ENCODE measurements at places on chromosomes 5 and 9.

- DNase-seq = no peak
Measured at GRCh38 chr5:36492984-36493654, 113.3 kb upstream of the SLC1A3 start.

GRCh38 chr5:95620030-95620869 lies at the start of gene GPR150:
GPR150 (plus strand) TSS chr5:95620087; CDS start chr5:95620276, 189 bp downstream.
- peak; percentile 51 for DNase-seq

GRCh38 chr5:21646469-21646868 lies 1206.7 kb downstream of the CDH12 start:
- DNase-seq = no peak

- no peak for DNase-seq
Measured at GRCh38 chr9:77015327-77016048, 4.0 kb upstream of the FOXB2 start.

DNA sequence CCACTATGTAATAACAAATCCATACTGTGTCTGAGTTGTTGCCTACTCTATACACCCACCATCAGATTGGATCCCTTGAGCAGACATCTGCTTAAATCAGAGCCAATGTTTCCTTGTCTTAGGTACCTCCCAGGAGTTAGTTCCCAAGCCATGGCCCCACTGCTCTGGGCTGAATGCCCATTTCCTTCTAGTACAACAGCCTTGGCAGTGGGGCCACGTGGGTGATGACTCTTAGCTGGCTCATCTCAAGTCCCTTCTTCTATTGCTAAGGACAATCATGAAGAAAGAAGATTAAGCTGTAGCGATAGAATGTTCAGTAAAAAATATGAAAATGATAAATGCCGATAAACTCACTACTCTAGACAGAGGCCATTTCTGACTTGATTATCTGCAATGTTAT lies 16.6 kb downstream of the PTGR1 start:
- no peak for DNase-seq

- DNase-seq = no peak
Measured at GRCh38 chr5:137195483-137195882, 303.6 kb downstream of the SPOCK1 start.

- no peak for DNase-seq
Measured at GRCh38 chr5:153712946-153713345, 222.5 kb downstream of the GRIA1 start.

GRCh38 chr9:107214915-107215314 lies 68.2 kb upstream of the RAD23B start:
- no peak for DNase-seq

GRCh38 chr5:115419846-115420585 lies 123.6 kb upstream of the CCDC112 start:
- no peak for DNase-seq

DNA sequence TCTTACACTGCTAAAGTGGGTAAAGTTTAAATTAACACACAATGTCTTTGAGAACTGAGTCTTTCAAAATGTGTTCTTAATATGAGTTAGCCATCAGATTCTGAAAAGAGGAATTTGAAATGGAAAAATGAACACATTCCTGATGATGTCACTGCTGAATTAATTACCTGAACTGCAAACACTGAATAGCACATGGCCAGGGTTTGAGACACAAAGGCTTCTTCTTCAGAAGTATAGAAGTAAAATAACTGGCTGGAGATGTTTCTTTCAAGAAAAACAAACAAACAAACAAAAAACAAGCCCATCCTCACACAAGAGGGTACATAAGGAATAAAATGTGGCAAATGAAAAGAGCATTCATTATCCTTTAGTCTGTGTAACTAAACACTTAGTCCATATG lies 7.1 kb downstream of the GLIS3 start:
- no peak for DNase-seq

- no peak for DNase-seq
Measured at GRCh38 chr5:17720071-17720470, 85.8 kb downstream of the TAF11L14 start.

DNA sequence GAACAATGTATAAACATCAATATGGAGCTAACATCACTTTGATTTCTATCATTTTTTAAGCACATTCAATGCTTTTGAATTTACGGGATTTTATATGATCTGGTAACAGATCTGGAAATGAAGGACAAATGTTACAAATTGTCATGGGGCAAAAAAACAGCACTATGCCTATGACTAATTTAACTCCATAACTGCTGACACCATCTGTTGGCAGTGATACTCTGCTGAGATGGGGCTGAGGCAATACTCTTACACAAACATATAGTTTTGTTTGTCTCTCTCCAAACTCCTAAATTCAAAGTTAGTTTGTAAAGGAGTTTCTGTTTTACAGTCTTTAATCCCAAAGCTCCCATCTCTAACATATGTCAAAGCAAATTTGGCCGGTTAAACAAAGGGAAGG lies 132.5 kb upstream of the FER start:
- no peak for DNase-seq

DNA sequence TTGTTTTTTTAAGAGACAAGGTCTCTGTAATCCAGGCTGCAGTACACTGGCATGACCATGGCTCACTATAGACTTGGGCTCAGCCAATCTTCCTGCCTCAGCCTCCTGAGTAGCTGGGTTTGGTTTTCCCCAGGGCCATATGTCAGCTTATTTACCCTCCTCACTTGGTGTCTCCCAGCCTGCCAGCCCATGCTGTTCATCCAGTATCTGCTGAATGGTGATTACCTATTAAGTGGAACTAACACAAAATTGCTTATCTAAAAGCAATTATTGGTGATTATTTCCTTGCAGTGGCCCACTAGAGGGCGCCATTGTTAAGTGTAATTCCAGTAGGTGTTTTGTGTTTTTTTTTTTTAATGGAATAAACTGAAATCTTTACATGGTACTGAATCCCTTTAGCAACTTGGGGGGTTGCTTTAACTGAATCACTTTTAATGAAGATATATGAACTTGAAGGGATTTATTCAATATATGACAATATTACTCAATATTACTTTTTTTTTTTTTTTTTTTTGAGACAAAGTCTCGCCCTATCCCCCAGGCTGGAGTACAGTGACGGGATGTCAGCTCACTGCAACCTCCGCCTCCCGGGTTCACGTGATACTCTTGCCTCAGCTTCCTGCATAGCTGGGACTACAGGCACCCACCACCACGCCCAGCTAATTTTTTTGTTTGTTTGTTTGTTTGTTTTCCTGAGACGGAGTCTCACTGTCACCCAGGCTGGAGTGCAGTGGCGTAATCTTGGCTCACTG lies 13.8 kb downstream of the EXOSC2 start:
- DNase-seq = no peak

DNA sequence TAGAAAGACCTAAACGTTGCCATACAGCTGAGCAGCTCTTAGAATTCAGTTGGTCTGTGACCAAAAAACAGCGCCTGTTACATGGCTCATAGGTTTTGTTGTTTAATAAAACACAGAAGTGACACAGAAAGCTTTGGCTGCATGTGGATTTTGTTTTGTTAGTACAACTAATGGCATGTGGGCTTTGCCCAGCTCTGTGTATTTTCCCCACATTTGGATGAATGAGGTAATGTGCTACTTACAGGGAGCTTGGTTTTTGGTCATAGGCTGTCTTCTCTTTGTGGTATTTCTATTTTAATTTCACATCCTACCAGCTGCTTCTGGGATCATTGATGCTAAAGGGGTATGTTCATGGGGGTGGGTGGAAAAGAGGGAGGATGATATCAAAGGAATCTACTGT lies 37.0 kb upstream of the POU4F3 start:
- no peak for DNase-seq

DNA sequence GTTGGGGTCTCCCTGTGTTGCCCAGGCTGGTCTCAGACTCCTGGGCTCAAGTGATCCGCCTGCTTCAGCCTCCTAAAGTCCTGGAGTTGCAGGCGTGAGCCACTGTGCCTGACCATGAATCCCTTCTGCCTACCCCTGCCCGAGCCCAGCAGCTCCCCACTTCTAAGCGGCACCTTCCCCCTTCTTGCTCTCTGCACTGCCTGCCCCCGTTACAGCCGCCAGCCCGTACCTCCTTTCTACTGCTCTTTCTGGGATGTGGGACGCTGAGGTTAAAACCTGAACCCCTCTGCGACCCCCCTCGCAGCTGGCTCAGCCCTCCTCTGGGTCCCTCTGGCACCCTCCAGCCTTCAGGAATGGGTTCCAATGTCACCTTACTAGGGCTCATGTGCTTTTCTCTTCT lies 249.6 kb downstream of the PBX3 start:
- no peak for DNase-seq

DNA sequence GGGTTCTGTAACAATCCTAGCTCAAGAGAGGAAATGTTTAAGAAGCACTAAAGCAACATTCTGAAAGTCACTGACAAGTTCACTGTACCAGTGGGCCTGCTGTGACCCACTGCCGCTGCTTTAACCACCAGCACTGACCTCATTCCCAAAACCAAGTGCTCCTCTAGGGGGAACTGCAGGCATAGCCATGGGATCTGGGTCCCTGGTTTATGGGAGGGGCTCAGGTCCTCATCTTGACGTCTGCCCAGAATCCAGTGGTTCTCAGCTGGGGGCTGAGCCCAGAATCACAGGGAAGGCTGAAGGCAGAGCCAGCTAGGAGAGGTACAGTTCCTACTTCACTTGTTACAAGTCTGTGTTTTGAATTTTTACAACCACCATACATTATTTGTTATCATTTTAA lies 36.1 kb upstream of the SLC2A8 start:
- DNase-seq = no peak

DNA sequence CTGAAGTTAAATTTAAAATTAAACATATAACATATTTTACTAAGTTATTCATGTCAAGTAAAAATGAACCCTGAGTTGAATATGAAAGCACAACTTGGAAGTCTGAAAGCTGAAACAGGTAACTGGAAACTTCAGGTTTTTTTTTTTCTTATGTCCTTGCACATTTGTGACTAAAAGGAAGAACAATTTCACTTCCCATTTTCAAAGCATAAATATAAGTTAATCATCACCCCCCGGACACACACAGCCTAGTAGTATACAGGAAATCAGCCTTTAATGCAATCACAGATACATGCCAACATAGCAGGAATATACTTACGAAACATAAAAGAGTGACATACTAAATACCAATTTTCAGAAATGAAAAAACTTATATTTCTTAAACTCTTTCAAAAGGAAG lies 225.9 kb downstream of the RFX3 start:
- peak; percentile 4 for DNase-seq

- no peak for DNase-seq
Measured at GRCh38 chr5:5235685-5236084, 95.6 kb downstream of the ADAMTS16 start.

DNA sequence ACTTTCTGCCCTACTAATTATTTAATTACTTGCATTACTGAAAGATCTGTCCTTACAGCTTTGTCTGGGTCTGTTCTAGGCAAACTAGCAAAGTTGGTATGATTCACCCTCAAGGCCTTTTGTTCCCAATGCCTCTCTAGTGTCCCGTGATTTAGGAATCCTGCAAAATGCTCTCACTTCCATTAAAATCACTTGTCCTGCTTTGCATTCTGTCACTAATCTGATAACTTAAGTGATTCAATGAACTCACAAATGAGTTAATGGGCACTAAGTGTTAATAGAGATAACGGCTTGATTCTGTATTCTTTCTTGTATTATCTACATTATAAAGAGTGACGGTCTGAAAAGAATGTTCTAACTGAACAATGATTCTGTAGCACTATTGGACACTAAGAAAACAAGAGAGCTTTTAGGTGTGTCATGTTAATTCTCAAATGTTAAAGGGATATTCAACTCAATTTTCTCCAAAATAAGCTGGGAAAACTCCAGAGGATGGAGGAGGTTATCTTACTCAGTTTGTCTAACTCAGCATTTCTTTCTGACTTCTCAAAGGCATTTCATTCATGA lies 697.3 kb downstream of the CETN3 start:
- DNase-seq = no peak

DNA sequence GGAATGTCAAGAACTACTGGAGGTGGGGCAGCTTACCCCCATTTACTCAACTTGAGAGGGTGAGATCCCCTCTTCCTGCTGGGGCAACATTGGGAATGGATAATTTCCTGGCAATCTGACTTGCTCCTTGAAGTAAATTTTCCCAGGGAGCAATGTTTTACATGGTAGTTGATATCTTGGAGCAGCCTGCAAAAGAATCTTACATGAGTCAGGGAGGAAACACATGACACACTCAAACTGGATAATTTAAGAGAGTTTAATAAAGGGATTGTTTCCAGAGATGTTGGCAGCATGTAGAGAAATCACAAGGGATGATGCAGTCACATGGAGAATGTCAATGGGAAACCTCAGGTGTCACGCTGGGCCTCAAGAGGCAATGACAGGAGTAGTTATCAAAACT lies 212.5 kb downstream of the GAS1 start:
- DNase-seq = no peak

DNA sequence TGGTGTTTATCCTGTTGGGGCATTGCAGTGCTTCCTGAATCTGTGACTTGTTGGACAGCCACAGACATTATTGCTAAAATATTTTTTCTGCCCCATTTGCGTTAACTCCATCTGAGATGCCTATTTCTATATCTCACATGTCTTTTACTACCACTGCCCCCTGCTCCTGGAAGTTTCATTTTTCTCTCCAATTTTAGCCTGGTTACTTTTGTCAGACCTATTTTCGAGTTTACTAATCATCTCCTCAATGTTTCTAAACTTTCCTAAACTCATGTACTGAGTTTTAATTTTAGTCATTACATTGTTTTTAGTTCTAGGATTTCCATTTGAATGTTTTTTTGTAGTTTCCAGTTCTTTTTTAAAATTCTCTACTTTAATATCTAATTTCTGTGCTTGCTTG lies 17.6 kb downstream of the HAPLN1 start:
- DNase-seq = no peak

DNA sequence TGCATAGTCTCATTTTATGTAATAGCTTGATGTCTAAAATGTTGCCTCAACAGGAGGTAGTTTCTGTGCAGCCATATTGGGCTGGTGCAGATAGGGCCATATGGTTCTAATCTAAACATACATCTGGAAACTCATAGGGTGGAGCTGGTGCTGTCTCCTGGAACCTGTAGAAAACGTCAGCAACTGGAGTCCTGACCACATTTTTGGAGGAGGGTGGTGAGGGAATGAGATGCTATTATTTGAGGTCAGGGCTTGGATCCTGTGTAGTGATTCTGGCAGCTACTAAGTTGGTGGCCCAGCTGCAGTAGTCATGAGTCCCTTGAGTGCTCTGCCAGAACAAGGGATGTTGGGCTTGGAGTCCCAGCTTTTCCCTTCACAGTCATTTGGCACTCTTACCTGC lies 14.1 kb downstream of the MAN2A1 start:
- DNase-seq = no peak

DNA sequence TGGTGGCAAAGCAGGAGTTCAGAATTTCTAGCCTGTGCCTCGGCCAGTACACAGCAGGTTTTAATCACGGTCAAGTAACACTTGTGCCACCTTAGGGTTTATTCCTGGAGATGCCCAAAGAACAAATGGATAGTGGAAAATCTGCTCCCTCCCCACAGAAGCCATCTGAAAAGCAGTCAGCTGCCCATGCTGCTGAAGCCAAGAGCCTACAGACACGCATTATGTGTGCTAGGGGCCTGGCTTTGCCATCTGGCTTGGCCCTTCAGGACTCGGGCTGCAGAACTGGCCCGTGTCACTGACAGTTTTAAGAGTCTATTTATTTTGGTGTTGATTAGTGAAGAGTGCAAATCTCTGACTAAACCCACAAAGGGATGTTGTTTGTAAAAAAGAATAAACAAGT lies 11.1 kb downstream of the ARSB start:
- no peak for DNase-seq
